ENCODE measurements at places on chromosomes 7 and 10.
A peak's percentile ranks its signal among the peaks of the same experiment; 100 is the strongest.

DNA sequence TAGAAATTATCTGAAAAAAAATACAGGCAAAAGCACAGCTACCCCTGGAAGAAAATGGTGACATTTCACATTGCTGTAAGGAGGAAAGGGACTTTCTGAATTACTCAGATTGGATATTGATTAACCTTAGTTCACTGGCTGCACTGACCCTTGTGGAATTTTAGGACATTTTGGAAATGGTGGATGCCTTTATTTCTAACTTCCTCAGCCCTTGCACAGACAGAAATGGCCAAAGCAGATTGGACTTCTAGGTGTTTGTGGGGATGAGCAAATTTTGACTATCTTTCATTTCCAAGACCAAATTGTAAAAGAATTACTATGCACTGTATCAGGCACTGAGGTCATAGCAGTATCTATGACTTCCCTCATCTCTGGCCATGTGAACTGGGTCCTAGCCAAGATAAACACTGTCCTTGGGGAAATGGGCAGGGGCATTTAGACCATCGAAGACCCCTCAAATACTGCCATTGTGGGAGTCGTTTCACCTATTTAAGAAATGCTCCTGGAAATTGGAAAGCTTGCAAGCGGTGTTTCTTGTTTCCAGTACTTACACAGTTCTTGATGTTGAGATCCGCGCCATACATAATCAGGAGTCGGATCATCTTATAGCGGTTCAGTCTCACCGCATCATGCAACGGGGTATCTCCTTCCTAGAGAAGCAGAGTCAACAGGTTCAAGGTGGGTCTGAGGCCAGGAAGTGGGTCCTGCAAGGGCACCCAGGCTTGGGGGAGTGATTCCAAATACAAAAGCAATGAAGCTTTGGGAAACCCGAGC is 5.7 kb downstream of the ANKRD1 start:
- DNase-seq: no peak

DNA sequence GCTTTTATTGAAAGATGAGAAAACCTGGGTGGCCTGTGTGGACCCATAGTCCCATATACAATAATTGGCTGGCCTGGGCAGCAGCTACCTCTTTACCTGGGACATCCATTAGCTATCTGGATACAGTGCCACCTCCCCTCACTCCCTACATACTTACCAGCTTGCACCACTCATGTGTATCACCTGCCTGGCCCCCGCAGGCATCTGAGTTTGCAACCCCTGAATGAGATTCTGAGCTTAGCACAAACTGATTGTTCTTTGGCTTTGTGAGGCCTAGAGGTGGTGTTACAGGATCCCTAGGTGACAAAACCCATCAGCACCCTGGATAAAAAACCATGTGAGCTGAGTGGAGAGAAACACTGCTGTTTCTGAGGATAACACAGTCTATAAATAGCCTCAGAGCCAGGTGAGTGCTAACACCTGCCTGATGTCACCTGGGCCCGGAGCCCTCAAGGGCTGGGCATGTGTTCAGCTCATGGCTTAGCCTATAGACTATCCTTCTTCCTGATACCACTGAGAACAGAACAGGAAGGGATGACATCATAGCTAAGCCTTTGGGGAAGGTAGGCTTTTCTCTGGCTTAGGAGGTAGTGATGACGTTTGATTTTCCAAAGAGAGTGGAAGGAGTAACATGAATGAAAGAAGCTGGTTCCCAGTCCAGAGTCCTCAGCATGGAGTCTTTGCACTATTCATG is 2.6 kb upstream of the PPIF start:
- DNase-seq: no peak

GRCh38 chr10:58856508-58857240 is 319.8 kb upstream of the PHYHIPL start:
- peak; percentile 99 for DNase-seq

DNA sequence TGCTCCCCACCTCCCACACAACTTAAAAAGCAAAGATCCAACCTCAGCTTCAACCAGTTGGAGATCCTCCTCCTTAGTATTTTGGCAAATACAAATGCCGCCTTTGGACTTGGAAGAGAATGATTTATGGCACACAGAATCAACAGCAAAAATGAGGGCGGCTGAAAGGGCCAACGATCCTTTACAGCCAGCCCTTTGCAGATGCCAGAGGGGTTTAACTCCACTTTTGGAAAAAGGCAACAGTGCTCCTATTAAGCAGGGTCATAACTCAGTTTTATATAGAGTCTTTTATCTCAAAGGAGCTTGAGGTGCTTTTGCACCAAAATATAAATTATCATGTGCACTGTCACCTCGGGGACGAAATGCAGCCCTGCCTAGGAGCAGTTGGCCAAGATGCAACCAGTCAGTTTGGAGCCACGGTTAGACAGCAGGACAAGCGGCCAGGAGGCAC is 56.7 kb upstream of the JCAD start:
- DNase-seq: no peak

GRCh38 chr10:68284062-68285001 is 47.5 kb upstream of the HNRNPH3 start:
- DNase-seq: no peak

- no peak for DNase-seq
Observed at GRCh38 chr10:130171196-130171595, 35.0 kb downstream of the GLRX3 start.

DNA sequence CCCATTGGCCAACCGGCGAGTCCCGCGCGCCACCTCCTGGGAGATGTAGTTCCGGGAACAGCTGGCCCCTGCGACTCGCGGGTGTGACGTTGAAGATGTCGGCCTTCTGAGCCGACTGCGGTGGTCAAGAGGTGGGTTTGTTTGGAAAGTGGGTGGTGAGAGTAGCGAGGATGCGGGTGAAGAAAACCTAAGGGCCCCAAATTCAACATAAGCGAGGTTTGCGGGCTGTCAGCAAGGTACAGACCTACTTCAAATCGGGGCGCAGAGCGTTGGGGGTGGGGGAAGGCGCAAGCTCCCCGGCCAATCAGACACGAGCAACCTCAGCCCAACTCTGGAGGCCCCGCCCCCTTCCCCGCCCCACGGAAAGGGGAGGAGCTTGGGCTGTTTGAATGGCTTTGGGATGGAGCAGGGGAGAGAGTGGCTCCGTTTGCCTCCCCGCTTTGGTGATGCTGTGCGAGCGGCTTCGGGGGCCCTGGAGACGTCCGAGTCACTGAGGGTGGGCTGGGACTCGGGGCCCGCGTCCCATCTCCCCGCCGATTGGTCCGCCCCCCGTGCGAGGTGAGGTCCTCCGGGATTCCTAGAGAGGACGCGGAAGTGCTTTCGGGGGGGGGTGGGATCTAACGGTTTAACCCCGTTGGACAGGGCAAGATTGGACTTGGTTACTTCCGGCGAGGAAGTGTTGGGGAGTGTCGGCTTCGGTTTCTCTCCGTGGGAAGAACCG is at the start of gene ZKSCAN5:
Gene ZKSCAN5, plus strand, starts transcription at position 60 of the 721 bp plus-strand sequence. CDS start 1,383 bp downstream, outside the sequence.
- peak; percentile 96 for DNase-seq

GRCh38 chr7:50869108-50869725 is 86.5 kb upstream of the GRB10 start:
- peak; percentile 81 for DNase-seq

DNA sequence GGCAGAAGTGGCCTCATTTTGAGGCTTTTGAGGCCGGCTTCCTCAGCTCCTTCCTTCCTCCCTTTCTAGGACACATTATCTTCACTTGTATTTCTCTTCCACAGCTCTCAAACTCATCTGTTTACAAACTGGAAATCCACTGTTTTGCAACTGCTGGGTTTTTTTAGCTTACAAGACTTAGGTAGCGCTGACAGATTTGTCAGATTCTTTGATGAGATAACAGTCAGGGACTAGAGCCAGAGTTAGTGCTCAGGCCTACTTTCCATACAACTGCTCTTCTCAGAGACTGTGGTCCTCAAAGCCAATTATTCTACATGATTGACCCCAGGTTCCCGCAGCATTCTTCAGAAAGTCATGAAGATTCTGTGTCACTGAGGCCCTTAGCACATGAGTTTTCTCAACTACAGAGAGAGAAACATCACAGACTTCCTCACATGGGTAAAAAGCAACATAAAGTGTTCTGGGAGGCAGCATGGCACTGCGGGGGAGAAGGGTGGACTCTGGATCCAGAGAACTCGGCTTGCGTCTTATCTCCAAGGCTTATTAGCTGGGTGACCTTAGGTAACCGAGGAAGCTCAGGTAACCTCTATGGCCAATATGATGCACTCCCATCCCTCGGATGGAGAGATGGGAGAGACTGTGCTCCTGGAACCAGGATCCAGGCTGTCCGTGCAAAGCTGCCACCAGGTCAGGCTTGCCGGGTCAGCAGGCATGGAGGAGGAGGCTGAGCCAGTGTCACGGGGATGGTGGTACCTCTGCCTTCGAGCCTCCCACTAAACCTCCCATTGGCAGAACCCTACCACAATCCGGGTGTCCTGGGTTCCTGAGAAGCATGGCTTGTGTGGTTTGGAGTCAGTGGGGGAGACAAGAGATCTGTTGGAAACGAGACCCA is 10.5 kb downstream of the DDC start:
- no peak for DNase-seq

- no peak for DNase-seq
Observed at GRCh38 chr10:101848894-101849351, 5.3 kb upstream of the KCNIP2 start.

DNA sequence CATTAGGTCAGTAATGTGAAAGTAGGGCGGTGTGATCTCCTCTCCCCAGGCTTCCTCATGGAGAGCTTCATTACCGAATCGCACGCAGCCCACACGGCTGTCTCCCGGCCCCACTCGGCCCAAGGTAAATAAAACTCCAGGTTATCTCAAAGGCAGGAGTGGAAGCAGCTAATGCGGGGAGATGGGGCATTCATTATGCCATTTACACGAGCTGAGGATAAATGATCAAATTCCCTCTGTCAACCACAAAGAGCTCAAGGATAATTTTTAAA is 93.5 kb downstream of the ADARB2 start:
- no peak for DNase-seq

- no peak for DNase-seq
Observed at GRCh38 chr10:51685768-51686167, 13.6 kb downstream of the CSTF2T start.

GRCh38 chr7:21371360-21371759 is 56.5 kb upstream of the SP4 start:
- DNase-seq: no peak

- no peak for DNase-seq
Observed at GRCh38 chr7:22709857-22710256, 17.1 kb upstream of the IL6 start.

- no peak for DNase-seq
Observed at GRCh38 chr10:58952162-58952601, 224.3 kb upstream of the PHYHIPL start.

GRCh38 chr7:31099451-31100444 is 47.6 kb downstream of the ADCYAP1R1 start:
- DNase-seq: no peak

GRCh38 chr10:88920986-88921593 is 31.5 kb downstream of the ACTA2 start:
- no peak for DNase-seq

DNA sequence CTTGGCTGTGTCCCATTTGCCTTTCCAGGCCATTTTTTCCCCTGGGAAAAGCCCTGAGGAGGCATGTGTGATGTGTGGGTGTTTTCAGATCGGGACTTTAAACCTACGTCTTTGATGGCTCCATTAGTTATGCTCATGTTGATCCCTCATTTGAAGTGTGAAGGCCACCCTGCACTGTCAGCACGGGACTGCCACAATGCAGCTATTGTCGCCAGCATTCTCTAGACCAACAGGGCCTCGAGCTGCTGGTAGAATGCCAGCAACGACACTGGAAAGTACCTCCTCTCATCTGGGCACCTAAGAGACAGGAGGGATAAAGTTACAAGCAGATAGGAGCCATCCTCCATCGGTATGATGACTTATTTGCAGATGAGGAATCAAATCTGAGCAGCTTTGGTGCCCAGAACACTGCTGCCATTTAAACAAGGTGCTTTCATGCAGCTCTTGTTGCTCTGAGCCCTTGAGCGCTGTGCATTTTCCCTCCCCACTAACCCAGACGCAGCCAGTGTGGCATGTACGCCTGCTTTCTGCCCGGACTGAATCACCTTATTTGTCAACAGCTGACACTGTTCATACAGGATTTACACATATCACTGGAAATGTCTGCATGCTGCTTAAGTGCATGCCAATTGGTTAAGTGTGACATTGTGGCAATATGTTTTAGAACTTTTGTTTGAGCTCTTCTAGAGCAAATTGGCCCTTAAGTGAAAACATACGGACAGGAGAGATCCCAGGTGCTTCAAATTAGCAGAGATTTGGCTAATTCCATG is 175.0 kb upstream of the PITRM1 start:
- DNase-seq: no peak

GRCh38 chr7:34075523-34076370 is 170.4 kb downstream of the BMPER start:
- peak; percentile 48 for DNase-seq

DNA sequence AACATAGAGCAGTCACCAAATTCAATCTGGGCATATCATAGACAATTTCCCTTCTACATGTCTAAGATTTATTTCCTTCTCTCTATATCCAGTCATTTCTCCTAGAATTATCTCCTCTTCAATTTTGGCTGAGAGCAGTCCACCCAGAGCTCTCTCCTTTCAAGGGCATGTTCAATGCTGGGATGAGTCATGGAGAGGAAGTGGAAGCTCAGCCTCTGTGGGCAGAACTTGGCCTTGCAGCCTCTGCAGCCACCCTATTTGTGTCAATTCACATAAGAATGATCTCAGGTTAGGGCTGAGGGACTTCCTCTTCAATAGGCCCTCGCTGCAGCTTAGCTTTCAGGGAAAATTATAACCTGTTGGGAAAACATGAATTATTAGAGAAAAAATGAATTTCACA is 560.8 kb downstream of the POM121L12 start:
- no peak for DNase-seq

DNA sequence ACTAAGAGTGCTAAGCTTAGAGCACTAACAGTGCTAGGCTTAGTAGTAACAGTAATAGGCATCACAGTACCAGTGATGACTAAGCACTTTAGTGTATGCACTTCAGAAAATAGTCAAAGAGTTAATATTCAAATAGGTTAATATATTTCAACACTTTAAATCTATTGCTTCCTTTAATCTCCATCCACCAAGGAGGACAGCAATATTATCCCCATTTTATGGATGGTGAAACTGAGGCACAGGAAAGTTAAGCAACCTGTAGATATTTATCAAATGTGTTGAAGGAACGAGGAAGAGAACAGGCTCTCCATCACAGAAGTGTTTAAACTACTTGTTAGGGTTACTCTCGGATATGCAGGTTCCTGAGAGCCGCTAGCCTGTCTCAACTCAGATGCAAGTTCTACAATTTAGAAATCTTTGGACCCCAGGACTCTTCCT is 165.5 kb downstream of the PRKAG2 start:
- no peak for DNase-seq

Data from EL (cell line).